ENCODE measurements at places on chromosomes 3 and 15. TPM values are rescaled to one million over a fixed set of nuclear protein-coding genes. Genes with fewer than 3 reads are reported as not detected.

DNA sequence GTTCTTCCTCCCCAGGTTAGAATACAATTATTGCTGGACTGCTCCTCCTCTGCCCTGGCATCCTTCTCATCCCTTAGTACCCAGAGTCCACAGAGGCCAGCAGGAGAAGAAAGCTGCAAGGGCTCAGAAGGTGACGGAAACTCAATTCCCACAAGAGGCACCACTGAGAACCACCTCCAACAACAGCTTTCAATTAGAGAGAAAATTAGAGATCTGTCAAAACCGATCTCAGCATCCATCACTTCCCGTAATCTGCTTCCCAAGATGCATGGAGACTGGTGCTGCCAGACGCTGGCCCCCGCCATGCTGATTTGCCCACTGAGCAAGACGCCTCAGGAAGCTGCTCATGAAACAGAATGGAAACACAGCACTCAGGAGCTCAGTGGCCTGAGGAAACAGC lies 135.0 kb upstream of the PRICKLE2 start:
- no peak for DNase-seq

DNA sequence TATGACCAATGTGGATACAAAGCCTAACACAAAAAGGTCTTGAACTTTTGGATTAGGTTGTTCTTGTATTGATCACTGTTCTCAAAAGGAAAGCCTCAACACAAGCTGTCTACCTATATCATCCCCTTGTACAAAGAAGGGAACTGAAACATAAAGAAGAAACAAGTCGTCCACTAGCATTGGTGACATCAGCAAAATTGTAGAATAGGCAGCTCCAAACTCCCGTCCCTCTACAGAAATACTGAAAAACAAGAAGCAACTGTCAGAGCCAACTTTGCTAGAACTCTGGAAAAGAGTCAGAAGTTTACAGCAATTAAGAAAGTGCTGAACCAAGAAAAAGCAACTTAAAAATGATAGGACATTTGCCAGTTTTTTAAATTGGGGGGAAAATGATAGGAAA lies 7.5 kb upstream of the NR1I2 start:
- DNase-seq: no peak

Gene GOLGA8N
- 32.1 TPM for total RNA-seq

DNA sequence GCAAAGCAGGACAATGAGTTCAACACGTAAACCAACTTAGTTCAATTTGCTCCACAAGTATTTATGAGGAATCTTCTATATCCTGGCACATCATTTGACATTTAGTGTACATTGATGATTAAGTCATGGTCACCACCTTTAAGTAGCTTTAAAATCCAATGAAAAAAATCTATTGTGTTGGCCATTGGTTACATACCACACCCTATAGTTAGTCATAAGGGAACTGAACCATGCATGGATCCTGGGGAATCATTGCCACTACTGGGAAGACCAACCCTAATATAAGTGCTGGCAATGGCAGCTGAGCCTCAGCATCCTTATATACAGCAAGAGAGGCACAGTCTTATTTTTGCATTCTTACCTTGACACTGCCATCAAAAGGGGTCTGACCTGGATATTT lies 502.5 kb downstream of the MECOM start:
- DNase-seq: no peak

Gene EHD4
- 6.1 TPM for total RNA-seq

Gene HDC
- total RNA-seq: not detected

Gene SLC24A5
- not detected for total RNA-seq

DNA sequence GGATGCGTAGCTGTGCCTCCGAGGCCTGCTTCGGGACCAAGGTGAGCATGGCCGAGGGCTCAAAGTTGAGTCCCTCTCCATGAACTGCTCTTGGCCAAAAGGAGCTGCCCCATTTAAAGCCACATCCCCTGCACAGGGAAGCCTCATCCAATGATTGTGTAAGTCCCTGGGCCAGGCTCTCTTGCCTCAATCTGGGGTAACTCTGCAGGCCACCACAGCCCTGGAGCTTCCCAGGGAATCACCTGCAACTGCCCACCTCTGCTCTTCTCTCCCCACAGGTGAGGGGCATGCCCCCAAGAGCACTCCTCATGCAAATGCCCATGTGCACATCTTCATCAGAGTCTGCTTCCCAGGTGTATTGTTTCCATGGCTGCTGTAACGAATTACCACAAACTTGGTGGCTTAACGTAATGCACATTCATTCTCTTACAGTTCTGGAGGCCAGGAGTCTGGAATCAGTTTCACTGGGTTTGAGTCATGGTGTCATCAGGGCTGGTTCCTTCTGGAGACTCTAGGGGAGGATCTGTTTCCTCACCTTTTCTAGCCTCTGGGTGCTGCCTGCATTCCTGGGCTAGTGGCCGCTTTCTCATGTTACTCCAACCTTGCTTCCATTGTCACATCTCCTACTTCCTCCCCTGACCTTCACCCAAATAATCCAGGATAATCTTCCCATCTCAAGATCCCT lies 25.0 kb upstream of the LOXL1 start:
- DNase-seq: no peak
